ENCODE measurements at places on chromosomes 2 and 18.

DNA sequence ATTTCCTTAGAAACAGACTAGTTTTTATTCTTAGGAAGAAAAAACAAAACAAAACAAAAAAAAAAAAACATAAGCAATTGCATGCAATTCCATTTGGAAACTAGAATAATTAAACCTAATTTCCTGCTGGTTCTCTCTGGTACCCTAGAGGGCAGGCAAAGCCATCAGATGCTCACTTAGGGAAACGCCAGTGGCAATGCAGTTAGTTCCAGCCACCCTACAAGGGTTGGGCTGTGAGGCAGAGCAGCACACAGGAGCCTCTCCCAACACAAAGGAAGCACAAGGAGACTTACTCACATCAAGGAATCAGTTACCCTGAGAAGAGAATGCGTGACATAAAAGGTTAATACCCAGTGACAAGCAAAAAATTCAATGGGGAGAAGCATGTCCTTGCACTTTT lies 28.8 kb downstream of the CCDC93 start:
- no peak for DNase-seq

DNA sequence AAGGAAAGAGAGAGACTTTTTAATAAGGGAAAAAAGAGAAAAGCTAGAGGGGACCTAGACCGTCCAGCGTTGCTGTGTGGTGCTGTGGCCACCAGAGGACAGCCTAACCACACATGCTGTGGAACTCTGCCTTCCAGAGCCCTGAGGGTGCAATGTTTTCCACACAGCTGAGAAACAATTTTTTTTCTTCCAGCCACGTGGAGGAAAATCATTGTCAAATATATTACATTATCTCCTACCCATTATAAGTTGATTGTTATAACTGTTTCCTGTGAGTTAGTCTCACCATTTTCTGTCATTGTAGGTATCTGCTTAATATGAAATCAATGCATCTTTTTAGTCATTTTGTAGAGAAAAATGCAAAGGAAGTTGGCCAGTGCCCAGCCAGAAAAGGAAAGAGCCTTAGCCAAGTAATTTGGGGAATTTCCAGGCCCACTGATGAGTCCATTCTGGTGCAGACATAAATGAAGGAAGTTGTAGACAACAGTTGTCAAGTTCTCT lies 5.9 kb upstream of the MRPL19 start:
- peak; percentile 32 for DNase-seq

GRCh38 chr2:119736021-119736420 lies 23.7 kb upstream of the PTPN4 start:
- no peak for DNase-seq

DNA sequence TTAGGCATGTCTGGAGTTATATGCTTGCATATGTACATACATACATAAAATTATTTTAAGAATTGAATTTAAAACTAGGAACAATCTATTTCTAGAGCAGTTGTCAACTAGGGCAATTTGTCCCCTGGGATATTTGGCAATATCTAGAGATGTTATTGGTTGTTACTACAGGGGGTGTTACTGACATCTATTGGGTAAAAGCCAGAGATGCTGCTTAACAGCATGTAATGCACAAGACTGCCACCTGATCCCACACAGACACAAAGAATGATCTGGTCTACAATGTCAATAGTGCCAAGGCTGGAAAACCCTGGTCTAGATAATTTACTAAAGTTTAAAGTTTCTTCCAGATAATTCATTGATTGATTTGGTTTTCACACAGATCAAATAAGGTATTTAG lies 185.3 kb downstream of the NYAP2 start:
- no peak for DNase-seq

DNA sequence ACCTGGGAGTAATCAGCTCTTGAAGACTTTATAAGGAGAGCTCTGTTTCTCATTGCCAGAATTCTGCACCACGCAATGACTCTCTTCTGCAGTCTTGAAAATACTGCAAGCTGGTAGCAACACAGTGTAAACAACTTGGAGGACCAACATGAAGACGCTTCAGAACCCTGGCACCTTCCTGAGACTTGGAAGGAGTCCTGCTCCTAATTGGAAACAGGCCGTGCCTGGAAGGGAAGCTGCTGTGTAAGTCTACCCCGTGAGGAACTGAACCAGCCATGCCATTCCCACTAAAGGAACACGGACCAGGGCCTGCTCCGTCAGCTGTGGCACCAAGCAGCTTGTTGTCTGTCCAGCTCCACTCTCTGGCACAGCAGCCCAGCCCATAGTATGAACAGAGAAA lies 171.1 kb downstream of the PAX3 start:
- no peak for DNase-seq

GRCh38 chr2:36780231-36780839 lies 83.8 kb downstream of the VIT start:
- DNase-seq, result no peak

- no peak for DNase-seq
Measured at GRCh38 chr2:54963476-54963875, 86.8 kb downstream of the RTN4 start.

- no peak for DNase-seq
Measured at GRCh38 chr2:174788291-174788929, 24.1 kb upstream of the CHRNA1 start.

DNA sequence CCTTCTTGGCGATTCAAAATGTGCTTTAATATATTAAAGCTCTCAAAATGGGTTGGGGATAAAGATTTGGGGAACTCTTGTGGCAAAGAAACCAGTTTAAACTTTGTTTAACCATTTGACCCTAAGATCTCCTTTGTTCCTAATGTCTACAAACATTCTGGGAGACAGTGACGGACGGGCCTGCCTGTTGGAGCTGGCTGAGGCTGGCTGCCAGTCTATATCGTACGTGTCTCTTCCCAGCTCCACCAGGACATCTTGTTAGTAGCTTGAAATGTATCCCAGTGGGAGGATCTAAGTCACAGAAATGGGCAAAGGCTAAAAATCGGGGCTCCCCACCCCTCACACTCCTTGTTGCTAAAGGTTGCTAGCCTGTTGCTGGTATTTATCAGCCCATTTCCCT lies 30.7 kb downstream of the ZNF532 start:
- no peak for DNase-seq

All from activated gamma-delta T cell treated with anti-CD3 and anti-CD28 coated beads, Interleukin-2, amount 50 U/mL, for 16 hours (primary cell).